Lower lobe of right lung (tissue), 2 donors: ENCODE measurements at places on chromosomes 13 and 19. TPM values are rescaled to one million over a fixed set of nuclear protein-coding genes. Genes with fewer than 3 reads are reported as not detected.

The ZNF30 gene
- 3.5 TPM for total RNA-seq

The NUDT19 gene
- total RNA-seq = 18.5 TPM

The BEST2 gene
- not detected for total RNA-seq

The HIPK4 gene
- 0.21 TPM for total RNA-seq

The SHISA2 gene
- total RNA-seq = 19.0 TPM

The NFIC gene
- total RNA-seq = 132 TPM

The FFAR2 gene
- 4.7 TPM for total RNA-seq

The EBPL gene
- total RNA-seq = 48.4 TPM

The PGLYRP2 gene
- not detected for total RNA-seq

- DNase-seq = peak; percentile 82
Observed at GRCh38 chr19:10135551-10136334, 16.0 kb upstream of the EIF3G start.

DNA sequence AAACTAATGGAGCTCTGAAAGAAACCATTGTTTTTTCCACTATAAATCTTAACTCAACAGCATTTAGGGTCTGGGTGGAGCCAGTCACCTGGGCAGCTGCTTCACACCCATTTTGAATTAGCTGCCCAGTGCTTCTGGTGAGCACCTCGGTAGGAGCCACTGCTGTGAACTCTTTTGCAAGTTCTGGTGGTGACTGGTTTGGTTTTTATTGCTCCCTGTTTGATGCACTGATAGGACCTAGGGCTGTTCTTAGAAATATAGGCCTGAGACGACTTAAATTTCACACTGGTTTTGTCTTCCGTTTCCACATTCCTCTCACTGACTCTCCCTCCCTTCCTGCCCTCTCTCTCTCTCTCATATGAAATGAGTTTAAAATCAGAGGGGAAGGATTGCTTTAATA lies 103.9 kb downstream of the GGACT start:
- no peak for DNase-seq

GRCh38 chr13:94157705-94158218 lies 321.7 kb downstream of the DCT start:
- DNase-seq = no peak

DNA sequence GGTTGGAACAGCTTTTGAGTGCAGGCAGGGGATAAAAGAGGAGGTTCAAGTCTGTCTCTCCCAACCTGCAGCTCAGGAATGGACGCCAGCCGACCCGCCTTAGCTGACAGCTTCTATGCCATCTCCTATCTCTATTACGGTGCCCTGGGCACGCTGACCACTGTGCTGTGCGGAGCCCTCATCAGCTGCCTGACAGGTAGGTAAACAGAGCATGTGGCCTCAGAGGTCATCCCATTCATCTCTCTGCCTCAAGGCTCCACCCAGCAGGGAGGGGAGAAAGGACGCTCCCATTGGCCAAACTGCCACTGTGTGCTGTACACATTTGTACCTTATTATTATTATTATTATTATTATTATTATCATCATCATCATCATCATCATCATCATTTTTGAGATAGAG lies 16.5 kb downstream of the SLC5A5 start:
- no peak for DNase-seq

- no peak for DNase-seq
Observed at GRCh38 chr13:32093006-32093405, 61.4 kb downstream of the FRY start.

DNA sequence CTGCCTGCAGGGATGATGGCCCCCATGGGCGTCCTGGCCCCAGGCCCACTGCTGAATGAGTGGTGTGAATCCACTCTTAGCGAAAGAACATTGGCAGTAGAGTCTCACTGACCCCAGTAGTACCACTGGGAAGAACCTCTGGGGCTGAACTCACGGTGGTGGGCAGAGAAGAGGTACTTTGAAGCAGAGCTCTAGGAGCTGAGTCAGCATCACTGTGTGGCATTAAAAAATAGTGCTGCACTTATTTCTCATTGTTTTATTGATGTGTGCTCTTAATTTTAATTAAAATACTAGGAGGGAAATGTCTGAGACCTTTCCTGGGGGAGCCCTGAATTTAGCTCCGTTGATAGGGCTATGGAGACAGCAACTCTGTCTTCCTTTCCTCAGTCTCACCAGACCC lies 61.3 kb downstream of the CBY2 start:
- DNase-seq = no peak

DNA sequence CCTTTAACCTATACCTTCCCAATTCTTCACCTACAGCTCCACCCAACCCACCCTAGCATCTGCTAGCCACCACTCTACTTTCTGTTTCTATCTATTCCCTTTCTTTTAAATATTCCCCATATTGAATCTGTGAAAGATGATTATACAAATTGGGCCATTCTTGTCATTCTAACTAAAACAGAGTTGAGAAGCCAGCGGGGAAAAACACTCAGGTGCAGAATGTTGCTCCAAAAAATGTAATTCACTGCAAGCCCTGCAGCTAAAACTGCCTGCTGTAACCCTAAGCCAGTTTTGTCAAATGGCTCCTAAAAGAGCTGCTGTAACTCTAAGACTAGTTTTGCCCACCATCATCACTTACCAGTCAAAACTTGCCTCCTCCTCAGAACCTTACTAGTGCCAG lies 1468.6 kb upstream of the MIR17HG start:
- no peak for DNase-seq

GRCh38 chr13:76921516-76921915 lies 26.8 kb upstream of the ACOD1 start:
- DNase-seq = no peak

DNA sequence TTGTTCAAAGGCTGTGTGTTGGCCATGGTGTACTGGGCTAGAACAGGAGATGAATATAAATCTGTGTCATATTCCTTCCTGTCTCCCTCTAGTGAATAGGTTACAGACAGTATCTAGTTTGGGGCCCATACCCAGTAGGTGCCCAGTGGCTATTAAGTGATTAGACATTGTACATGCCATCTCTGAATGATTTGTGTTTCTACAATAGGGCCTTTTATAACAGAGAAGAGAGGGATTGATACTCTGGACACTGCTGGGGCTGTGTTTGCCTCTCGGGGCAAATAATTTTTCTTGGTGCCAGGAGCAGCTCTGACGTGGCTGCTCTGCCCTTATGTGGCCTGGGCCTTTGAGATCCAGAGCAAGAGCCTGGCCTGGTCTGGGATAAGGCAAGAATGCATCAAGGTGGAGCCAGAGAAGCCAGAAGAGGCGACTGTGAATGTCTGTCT lies 403.1 kb downstream of the SPRY2 start:
- DNase-seq = no peak

- no peak for DNase-seq
Observed at GRCh38 chr13:40311356-40312101, 354.9 kb downstream of the FOXO1 start.

GRCh38 chr19:58581227-58582141 lies 8.3 kb upstream of the MZF1 start:
- DNase-seq = peak; percentile 92

- DNase-seq = no peak
Observed at GRCh38 chr19:10631874-10632273, 6.5 kb downstream of the SLC44A2 start.

GRCh38 chr19:44499962-44500949 lies at the start of gene ZNF180:
ZNF180 (minus strand) TSS chr19:44500522; CDS start chr19:44497334, 3,188 bp downstream.
- DNase-seq = peak; percentile 97

DNA sequence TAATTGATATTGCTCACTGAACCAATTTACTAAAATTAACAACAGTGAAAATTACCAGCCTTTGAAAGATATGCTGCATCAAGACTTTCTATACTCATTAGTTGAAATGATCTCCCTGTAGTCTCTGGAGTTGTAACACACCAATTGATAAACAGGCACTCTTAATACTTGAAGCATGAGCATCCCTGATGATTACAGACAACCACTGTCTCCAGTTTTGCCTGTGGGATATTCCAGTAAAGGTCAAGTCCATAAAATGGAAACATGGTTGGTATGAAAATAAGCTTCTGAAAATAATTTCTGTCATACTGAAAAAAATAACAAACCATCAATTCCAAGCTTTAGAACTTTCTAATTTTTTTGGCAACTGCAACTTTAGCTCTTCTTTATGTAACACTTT lies 405.8 kb downstream of the SPRY2 start:
- no peak for DNase-seq

DNA sequence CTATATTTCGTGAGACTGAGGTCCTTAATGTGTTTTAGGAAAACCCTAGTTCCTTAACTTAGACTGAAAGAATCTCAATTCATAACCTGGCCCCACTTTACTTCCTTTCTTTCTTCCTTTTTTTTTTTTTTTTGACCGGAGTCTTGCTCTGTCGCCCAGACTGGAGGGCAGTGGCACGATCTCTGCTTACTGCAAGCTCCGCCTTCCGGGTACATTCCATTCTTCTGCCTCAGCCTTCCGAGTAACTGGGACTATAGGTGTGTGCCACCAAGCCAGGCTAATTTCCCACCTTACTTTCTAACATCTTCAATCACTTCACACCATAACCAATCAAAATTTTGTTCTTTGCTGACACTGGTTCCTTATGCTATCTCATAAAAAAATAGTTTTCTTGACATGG lies 2097.0 kb downstream of the PCDH9 start:
- no peak for DNase-seq

- DNase-seq = peak; percentile 63
Observed at GRCh38 chr19:14614099-14614412, 31.2 kb downstream of the CLEC17A start.

DNA sequence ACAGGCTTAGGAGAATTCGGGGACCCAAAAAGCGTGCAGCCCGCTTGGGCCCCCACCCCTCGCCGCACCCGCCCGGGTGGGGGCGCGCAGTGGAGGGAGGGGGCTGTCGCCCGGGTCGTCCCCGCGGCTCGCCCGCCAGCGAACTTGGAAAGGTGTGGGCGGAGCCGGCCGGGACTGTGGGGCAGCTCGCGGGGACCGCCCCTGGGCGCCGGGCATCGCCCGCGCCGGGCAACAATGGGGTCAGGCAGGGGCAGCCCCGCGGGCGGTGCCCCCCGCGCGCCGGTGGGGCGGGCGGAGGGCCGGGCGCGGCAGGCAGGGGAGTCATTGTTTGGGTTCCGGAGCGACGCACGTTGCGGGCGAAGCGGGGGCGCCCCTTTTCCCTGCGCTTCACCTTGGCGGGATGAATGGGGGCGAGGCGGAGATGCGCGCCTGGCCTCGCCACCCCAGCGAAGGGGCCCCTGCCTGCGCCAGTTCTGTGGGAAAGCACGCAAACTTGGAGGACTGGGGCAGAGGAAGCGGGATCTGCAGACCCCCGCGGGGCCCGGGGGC lies 647 bp upstream of the KLF12 start:
- peak; percentile 66 for DNase-seq

DNA sequence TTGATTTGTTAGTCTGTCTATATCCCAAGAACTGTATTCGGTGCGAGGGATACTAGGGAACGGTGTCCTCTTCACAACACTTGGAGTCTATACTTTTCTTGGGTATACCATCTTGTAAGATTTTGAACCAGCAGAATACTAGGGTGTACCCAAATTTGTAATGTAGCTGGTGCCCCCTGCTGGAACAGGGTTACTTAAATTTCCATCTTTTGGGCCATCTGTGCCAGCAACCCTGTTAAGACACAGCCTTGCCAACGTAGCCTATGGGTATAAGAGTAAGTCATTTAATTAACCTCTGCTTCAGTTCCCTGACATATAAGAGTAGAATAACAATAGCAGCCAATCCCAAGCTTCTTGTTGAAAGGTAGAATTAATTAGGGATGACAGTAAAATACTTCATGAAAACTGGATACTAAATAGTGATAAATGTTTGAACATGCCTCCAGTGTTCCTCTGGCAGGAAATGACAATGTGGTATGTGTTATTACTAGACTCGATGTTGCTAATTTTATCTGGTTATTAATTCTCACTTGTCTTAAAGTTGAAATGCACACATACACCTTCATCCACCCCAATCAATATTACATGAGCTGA lies 607.6 kb downstream of the FGF9 start:
- DNase-seq = no peak

DNA sequence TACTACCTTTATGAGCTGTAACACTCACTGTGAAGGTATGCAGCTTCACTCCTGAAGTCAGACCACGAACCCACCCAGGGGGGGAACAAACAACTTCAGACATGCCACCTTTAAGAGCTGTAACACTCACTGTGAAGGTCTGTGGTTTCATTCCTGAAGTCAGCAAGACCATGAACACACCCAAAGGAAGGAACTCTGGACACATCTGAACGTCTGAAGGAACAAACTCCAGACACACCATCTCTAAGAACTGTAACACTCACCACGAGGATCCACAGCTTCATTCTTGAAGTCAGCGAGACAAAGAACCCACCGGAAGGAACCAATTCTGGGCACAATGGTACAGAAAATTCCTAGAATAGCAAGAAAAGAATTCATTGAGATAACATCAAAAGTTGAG lies 1796.5 kb upstream of the MIR17HG start:
- DNase-seq = no peak

GRCh38 chr13:49256841-49257240 lies 9.1 kb downstream of the CDADC1 start:
- no peak for DNase-seq

- DNase-seq = no peak
Observed at GRCh38 chr13:81615031-81615430, 1274.1 kb upstream of the SPRY2 start.

DNA sequence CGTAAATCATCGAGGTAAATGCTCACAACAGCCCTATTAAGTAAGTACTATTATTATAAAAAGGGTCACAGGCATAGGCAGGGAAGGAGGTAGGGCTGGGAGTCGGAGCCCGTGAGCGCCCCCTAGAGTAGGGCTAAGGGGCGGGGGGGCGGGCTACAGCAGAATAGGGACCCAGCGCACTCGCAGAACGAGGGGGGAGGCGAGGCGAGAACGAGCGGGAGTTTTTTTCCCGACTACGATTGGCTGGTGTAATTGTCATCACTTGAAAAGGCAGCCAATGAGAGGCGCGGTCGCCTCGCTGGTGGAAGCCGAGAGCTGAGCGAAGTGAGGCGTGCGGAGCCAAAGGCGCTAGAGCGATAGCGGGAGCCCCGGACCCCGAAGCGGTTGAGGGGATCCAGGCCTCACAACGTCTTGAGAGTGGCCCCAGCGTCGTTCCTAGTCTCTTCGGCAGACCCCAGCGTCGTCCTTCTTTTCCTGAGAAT lies 24.2 kb downstream of the KEAP1 start:
- DNase-seq = peak; percentile 91

- peak; percentile 86 for DNase-seq
Observed at GRCh38 chr19:46614114-46614722, 10.7 kb downstream of the PTGIR start.

DNA sequence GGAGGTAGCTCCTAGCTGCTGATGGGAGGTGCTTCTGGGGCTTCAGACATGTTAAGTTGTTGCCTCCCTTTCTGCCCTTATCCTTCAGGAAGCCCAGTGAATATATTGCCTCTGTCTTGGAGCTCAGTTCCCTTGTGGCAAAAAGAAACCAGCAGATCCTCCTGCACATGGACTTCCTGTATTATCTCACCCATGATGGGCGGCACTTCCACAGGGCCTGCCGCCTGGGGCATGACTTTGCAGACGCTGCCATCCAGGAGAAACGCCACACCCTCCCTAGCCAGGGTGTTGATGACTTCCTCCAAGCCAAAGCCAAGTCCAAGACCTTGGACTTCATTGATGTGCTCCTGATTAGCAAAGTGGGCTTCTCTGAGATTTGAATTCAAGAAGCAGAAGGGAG lies 6.0 kb upstream of the CYP4F12 start:
- DNase-seq = no peak
